ENCODE measurements at places on chromosomes 6 and 20. TPM values are rescaled to one million over a fixed set of nuclear protein-coding genes. Genes with fewer than 3 reads are reported as not detected.

DNA sequence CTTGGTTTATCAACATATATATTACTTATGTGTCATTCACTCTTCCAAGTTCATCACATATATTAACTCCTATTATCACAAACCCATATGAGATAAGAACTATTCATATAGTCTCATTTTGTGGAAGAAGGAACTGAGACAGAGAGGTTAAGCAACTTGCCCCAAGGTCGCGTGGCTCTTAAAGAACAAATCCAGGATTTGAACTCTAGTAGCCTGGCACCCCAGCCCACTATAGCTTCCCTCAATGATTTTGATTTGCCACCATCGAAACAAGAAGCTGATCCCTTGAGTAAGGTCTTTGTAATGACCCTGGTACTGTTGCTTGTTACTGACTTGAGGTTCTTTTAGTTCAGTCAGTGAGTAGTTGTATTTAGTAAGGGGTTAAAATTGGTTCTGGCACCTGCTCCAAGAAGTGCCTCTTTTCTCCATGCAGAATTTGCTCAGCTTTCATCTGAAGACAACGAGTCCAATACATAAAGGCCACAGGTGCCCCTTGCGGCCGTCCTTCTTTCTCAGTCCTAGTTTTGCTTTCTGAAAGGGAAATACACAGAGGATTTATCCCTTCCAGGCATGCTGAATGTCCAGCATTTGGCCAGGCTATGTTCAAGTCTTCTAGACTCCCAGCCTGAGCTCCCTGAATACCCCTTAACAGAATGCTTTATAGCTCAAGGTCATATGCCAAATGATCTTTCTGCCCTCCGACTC, 253.0 kb downstream of the TBC1D7 start:
- H3K27ac ChIP-seq = no peak overlapping the region
- peaks cover 7% of the 10 kb centered on the region for H3K4me1 ChIP-seq
- no peak overlapping the region for H3K4me3 ChIP-seq
- H3K36me3 ChIP-seq = 0 out of 2 replicates have a peak, but pooled peaks cover 2% of the 10 kb centered on the region

The RSPH3 gene
- total RNA-seq = 2.7 TPM

DNA sequence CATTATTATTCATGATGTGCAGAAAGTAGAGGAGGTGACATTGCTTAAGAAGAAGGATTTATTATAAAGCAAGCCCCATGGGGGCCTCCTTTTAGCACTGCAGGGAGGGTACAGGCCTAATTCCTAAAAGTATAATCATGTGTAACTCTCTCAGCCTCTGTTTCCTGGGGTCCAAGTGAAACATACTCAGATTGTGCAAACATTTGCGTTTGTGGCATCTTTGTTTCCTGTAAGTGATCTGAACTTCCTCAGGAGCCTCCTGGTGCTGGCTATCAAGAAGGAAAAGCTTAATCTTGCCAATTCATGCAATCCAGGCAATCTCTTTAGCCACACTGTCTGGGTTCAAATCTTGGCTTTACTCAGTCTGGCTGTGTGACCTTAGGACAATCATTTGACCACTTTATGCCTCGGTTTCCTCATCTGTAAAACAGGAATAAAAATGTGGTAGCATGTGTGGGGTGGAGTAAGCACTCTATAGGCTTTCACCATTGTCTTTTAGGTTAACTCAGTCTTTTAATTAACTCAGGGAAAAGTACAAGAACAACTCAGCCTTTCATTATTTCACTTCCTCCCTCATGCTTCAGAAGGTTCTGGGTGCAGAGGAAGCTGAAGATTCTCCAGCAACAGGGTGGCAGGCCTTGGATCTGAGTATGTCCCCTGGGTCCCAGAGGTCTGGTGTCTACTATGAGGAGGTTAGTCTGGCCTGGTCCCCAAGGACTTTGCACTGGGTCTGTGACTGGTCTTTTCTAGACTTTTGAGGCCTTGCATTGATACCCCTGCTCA, 831 bp upstream of the SIRPB2 start:
- H3K27me3 ChIP-seq = 0 out of 2 replicates have a peak, but pooled peaks cover 2% of the 10 kb centered on the region
- H3K4me1 ChIP-seq = no peaks in the 10 kb centered on the region
- no peaks in the 10 kb centered on the region for H3K36me3 ChIP-seq
- H3K27ac ChIP-seq = no peak overlapping the region

The TAF4 gene
- 30.1 TPM for total RNA-seq

- no peaks in the 10 kb centered on the region for H3K36me3 ChIP-seq
- H3K4me1 ChIP-seq = no peaks in the 10 kb centered on the region
- H3K4me3 ChIP-seq = no peak overlapping the region
- no peak overlapping the region for H3K27ac ChIP-seq
Measured at GRCh38 chr6:163998496-163998895, 584.0 kb downstream of the QKI start.

GRCh38 chr6:94902974-94903628, 674.2 kb upstream of the MANEA start:
- H3K27ac ChIP-seq = no peak overlapping the region
- H3K36me3 ChIP-seq = no peaks in the 10 kb centered on the region
- H3K4me1 ChIP-seq = no peaks in the 10 kb centered on the region
- peak; percentile 47 for DNase-seq
- no peak overlapping the region for H3K4me3 ChIP-seq
